ENCODE measurements at places on chromosomes 12 and 14. TPM values are rescaled to one million over a fixed set of nuclear protein-coding genes. Genes with fewer than 3 reads are reported as not detected.

MYH6 gene
- total RNA-seq, result not detected

SMIM41 gene
- 0.45 TPM for total RNA-seq

CLEC2A gene
- not detected for total RNA-seq

AICDA gene
- total RNA-seq, result not detected

SYCP3 gene
- total RNA-seq, result not detected

HOXC5 gene
- 0.55 TPM for total RNA-seq

GABARAPL1 gene
- total RNA-seq, result 215 TPM

TRHDE gene
- total RNA-seq, result 14.5 TPM

MYF6 gene
- not detected for total RNA-seq

IL26 gene
- not detected for total RNA-seq

DNM1L gene
- total RNA-seq, result 65.8 TPM

Measured in mesenteric fat pad (tissue), 1 donor.